ENCODE measurements at places on chromosomes 4 and X.

GRCh38 chr4:47664051-47664826 lies 173.6 kb downstream of the CORIN start:
- DNase-seq = no peak

- DNase-seq = no peak
Observed at GRCh38 chr4:107625391-107625902, 94.6 kb downstream of the PAPSS1 start.

DNA sequence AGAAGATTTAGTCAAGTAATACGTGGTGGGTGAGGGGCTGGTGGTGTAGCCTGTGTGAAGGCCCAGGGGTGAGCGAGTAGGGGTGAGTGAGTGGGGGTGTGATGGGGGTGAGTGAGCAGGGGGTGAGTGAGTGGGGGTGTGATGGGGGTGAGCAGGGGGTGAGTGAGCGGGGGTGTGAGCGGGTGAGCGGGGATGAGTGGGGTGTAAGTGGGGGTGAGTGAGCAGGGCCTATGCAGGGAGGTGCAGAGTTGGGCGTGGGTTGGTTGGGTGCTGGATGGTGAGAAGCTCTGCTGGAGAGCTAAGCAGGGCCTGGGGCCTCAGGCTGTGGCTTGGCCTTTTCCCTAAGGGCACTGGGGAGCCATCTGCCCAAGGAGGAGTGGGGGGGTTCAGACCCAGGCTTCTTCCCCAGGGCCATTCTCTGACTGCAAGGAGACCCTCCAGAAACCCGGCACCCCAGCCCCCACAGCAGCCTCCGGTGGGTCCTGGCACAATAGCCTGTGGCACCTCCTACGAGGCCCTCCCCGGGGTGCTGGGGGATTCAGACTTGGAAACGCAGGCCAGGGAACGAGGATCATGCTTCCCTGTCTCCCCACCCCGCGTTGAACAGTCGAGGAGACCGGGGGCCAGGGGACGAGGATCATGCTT lies 30.4 kb downstream of the SH3TC1 start:
- DNase-seq = no peak

GRCh38 chr4:185682236-185682635 lies 129.8 kb downstream of the SORBS2 start:
- DNase-seq = no peak

DNA sequence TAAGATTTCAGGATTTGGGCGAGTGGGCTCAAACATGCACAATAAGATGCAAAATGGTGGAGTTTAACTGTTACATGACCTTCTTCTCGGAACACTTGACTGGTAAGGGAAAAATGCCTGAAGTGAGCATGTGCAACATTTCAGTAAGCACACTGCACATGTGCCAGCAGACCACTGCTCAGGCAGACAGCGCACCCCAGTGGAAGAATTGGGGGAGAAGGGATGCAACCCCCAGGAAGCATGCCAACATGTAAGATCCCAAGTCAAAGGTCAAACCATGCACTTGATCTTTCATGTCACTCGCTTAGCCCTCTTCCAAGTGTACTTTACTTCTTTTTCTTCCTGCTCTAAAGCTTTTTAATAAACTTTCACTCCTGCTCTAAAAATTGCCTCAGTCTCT lies 256.3 kb downstream of the CENPC start:
- DNase-seq = no peak

- DNase-seq = no peak
Observed at GRCh38 chrX:46620505-46620904, 46.9 kb downstream of the CHST7 start.

DNA sequence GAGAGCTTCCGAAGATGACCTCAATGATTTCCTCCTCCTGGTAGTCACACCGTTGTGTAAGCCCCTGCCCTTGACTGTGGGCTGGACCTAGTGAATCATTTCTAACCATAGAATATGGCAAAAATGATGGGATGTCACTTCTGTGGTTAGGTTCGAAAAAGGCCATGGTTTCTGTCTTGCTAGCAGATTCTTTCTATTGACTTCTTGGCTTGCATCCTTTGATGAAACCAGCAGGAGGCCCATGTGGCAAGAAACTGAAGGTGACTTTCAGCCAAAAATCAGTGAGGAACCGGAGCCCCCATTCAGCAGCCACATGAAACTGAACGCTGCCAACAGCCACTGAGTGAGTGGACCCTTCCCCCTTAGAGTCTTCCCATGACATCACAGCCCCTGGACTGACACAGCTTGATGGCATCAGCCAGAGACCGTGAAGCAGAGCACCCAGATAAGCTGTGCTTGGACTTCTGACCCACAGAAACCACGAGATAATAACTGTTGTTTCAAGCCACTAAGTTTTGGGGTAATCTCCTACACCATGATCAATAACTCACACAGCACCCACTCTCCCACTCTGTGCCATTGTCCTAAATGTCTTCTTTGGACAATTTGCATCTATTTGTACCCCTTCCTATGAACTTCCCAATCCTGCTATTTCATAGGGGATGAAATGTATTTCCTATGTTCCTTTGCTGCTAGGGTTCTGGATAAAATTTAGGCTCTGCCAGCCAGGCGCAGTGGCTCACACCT lies 148.0 kb upstream of the STX18 start:
- DNase-seq = no peak

GRCh38 chr4:76305971-76306881 lies at the start of gene STBD1:
Gene STBD1 (plus strand): TSS chr4:76306733. CDS start chr4:76306770, 37 bp downstream.
- DNase-seq = no peak

DNA sequence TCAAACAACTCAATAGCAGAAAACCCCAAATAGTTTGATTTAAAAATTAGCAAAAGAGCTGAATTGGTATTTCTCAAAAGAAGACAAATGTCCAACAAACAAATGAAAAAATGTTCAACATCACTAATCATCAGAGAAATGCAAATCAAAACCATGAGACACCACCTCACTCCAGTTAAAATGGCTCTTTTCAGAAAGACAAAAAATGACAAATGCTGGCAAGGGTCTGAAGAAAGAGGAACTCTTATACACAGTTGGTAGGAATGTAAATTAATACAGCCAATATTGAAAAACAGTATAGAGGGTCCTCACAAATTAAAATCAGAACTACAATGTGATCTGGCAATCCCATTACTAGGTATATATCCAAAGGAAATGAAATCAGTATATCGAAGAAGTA lies 70.4 kb downstream of the FBXL5 start:
- DNase-seq = no peak

DNA sequence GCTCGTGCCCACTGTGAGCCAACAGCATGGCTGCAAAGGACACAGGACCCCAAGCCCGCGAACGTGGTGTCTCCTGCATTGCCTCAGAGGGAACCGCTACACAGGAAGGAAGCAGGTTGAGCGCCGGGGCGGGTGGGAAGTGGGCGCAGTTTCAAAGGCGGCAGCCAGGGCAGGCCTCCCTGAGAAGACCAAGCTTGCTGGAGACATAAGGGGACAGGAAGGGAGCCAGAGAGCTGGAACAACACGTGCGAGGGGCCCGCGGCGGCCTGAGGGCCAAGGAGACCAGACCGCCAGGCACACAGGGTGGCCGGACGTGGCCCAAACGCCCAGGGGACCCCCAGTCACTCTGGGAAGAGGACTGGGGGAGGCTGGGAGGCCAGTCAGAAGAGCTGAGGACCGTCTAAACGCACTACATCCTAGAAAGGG lies 32.0 kb downstream of the CTBP1 start:
- peak; percentile 60 for DNase-seq

DNA sequence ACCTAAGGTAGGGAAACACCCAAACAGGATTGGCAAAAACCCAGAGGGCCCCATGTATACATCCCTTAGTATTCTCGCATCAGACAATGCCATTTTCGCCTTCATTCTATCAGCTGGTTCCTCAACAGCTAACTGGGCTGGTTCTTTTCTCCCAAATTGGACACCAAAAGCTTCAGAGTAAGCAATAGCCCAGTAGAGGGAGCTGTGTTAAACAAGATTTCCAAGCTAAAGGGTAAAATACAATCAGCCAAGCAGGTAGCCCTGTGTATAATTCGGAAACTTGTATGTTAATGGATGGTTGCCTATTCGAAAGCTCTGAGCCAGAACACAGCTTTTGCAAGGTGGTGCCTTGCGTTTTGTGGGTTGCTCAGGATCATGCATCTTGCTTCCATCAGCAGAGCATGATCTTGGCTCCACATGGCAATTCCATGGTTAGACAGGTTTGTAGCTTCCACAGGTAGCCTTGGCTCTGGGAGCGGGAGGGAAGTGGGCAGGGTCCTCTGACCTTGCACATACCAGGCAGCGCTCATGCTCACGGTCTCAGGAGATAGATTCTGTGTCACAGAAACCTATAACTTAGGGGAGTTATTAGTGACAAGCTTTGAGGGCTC lies 115.2 kb upstream of the LNX1 start:
- no peak for DNase-seq

GRCh38 chr4:107760281-107760947 lies 40.4 kb upstream of the PAPSS1 start:
- no peak for DNase-seq

GRCh38 chrX:12142661-12143060 lies 4.4 kb downstream of the FRMPD4 start:
- no peak for DNase-seq

- no peak for DNase-seq
Observed at GRCh38 chrX:30593440-30594200, 16.1 kb upstream of the TASL start.

GRCh38 chrX:136546371-136546781 lies 14.4 kb downstream of the VGLL1 start:
- no peak for DNase-seq

DNA sequence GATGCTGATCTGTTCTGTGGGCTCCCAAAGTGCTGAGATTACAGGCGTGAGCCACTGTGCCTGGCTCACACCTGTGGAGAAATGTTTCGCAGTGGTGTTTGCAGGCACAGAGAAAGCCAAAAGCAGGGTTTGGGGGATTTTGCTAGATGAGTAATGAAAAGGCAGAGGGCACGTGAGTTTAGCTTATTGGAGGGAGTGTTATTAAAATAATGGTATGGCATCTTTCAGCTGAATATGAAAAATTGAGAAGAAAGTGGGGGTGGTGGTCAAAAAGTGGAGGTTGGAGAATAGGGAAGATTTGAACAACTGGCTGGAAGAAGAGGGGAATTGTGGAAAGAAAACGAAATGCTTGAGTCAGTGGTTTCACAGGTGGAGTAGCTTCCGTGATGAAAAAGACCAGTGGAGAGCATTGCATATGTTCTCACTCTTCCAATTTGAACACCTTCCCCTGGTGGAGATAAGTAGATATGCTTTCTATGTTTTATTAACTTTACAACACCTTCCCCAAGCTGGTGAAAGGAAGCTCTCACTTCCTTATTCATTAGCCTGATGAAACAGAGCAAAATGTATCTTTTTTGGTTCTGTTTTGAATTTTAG lies 1.1 kb upstream of the CHST7 start:
- peak; percentile 5 for DNase-seq

DNA sequence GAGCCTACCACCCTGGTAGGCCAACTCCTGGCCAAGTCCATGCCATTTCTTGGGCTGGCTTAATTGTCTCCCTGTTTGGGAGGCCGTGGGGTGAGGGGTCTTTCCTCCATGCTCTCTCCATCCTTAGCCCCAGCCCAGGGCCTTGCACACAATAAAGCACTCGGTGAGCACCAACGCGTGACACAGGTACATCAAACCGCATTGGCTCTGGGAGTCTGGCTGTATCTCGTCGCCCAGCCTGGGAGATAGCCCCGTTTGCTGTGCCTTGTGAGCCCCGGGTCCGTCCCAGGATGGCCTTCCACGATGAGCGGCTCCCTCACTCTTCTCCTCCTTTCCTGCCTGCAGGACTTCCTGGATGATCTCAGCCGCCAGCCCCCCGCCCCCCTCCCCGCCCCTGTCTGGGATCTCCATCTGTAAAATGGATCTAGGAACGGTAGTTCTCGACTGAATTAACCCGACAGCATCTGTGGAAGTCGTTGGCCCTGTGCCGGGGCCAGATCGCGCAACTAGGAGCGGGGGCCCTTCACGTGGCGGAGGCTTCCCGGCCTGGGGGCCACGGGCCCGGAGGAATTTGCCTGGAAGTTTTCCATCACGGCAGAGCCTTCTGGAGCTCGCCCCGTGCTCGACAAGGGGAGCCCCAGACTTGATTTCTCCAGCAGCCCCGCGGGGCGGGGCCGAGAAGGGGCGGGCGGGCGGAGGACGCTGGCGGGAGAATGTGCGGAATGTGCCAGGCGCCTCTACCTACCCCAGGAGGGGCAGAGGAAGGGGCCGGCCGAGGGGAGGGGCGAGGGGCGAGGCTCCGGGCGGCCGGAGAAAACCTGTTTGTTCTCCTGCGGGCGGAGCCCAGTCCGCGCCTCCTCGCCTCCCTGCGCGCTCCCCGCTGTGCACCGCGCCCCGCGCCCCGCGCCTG lies at the start of gene ZNF185:
Gene ZNF185, plus strand, starts transcription at position 846 of the 910 bp plus-strand sequence. CDS start 16,423 bp downstream, outside the sequence.
- DNase-seq = no peak

DNA sequence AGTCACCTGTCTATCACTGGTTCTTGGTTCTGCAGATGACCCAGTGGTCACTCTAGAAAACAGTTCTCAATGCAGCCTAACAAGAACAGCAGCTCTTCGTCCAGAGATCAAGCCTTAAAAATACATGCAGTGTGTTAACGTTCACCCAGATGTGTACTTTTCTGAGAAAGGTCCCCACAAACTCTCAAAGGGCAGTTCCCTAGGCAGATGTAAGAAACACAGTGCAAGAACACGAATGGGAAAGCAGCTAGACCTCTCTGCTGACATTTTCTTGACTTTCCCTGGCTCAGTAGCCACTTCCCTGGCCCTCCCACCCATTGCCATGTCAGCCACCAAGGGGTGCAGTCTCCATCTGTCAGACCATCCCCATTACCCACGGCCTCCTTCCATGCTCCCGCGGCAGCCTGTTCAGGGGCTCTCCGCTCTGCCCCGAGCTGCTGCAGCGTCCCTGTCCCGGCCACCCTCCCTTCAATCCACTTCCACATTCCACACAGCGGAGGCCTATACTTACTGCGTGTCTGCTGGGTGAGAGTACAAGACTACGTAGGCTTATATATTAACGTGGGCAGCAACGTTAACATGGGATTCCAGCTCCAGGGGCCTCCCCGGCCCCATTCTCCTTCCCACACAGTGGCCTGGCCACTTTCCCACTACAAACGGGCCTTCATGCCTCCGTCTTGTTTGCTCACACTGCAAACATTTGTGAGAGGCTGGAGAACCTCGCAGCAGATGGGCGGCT lies 34.3 kb downstream of the IRF2 start:
- no peak for DNase-seq

DNA sequence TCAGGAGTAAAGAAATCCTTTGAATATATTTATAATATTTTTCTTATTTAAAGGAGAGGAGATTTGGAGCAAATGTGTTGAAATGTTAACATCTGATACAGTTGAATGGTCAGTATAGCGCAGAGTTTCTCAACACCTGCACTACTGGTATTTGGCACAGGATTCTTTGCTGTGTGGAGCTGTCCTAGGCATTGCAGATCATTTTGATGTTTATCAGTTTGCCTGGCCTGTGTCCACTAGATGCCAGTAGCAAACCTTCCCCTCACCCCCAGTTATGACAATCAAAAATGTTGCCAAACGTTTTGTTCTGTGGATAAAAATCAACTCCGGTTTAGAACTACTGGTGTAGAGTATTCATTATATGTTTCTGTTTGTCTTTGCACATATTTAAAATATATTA lies 765.3 kb upstream of the SLIT2 start:
- no peak for DNase-seq

DNA sequence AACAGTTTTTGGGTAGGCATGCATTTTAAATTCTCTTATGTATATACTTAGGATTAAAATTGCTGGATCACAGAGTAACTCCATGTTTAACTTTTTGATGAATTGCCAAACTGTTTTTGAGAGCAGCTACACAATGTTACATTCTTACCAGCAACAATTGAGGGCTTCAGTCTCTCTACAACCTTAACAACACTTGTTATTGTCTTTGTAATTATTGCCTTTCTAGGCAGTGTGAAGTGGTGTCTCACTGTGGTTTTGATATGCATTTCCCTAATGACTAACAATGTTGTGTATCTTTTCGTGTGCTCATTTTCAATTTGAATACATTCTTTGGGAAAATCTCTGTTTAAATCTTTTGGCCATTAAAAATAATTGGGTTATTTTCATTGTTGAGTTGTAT lies 17.3 kb upstream of the F11 start:
- no peak for DNase-seq

Data from activated gamma-delta T cell treated with anti-CD3 and anti-CD28 coated beads, Interleukin-2, amount 50 U/mL, for 16 hours (primary cell).